Activated T-cell treated with anti-CD3 and anti-CD28 coated beads for 4 hours (primary cell): ENCODE measurements at places on chromosomes 16 and 17.

DNA sequence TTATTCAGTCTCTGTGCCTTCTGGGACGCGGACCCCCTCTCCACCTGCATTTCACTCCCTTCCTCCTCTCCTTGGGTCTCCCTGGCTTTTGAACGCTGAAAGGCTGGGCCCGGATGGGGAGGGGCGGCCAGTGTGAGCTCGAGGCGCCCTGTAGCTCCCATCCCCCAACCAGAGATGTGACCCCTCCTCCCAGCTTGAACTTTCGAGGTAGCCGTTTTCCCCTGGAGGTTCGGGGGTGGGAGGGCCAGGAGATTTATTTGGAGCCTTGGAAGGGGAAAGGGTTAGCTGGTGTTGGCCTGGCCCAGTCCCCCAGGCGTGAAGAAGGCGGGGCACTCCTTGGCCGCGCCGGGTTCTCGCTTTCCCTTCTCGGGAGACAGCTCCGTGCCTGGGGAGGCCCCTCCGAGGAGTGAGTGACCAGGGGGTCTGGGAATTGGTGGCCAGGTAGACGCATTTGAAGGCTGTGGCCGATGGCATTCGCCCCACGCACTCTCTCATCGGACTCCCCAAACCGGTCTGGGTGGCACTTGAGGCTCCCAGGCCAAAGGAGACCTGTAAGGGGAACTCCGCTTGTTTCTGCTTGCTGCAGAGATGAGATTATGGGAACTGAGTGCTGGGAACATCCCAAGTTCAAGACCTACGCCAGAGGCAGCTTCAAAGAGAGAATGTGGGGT is 942 bp downstream of the LDAF1 start:
- DNase-seq, result no peak

DNA sequence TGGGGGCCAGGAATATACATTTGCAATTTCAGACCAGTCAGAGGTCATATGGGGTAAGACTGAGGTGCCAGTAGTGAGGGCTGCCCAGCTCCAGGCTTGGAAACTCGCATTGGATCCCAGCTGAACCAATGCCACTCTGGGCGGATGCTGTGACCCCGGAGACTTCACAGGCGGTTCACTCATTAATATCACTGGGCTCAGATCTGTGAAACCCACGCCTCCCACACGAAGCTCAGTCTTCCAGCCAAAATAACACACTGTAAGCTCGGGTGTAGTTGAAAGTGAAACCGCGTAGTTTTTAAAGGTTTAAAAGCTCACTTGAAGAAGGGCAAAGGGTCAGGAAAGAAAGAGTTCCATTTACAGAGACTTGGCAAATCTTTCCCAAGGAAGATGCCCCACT is 254.8 kb downstream of the FOXL1 start:
- no peak for DNase-seq

- DNase-seq, result no peak
These were observed 34.7 kb upstream of the HNF1B start for GRCh38 chr17:37779554-37779953.

GRCh38 chr16:19232988-19233387 is 52.5 kb upstream of the CLEC19A start:
- DNase-seq, result no peak

- no peak for DNase-seq
These were observed 21.2 kb downstream of the MTHFSD start for GRCh38 chr16:86533767-86534351.

- no peak for DNase-seq
These were observed 13.9 kb upstream of the KRTAP17-1 start for GRCh38 chr17:41329279-41329948.

DNA sequence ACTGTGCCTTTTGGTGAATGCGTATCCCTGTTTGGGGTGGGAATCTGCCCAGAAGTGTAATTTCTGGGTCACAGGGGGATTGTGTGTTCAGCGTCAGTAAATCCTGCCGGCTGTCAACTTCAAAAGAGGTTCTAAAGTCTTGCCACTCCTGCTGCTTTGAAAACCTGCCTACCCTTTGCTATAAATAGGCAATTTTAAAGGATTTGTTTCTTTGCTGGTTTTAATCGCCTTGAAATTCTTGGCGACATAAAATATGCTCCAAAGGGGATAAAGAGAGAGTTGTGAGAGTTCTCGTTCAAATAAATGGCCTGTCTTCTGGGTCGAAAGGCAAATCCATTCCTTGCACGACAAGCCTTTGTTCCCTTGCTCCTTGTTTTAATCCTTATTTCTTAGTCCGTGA is 143.4 kb downstream of the IRF8 start:
- no peak for DNase-seq

DNA sequence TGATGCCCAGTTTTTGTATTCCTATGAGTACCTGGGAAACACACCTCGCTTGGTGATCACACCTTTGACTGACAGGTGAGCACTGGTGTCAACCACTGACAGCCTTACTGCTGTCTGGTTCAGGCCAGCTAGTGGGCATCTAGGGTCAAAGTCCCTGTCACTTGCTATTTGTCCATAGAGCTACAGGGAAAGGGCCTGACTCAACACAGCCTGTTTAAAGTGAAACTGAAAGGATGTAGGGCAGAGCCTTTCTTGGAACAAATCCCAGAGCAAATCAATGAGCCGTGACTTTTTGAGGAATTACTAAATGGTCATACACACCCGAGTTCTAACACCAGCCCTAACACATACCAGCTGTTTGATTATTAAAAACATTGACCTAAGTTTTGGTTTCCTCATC is 106.8 kb downstream of the DNAH9 start:
- DNase-seq, result no peak

DNA sequence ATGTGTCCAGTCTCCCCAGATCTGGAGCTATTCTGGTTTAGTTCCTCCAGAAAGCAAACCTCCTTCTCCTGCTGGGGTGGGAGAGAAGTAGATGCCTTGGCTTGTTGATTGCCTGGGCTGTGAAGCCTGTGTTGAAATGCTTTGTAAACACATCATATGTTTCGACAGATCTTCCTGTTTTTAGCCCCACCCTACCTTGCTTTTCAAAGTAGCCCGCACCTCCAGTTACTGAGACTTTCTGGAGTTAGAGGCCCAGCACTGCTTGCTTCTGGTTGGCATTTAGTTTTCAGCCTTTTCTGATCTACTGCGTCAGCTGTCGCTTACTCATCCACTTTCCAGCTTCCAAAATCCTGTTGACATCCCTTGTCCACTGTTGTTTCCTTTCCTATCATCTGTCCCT is 17.9 kb upstream of the NDEL1 start:
- DNase-seq, result no peak

DNA sequence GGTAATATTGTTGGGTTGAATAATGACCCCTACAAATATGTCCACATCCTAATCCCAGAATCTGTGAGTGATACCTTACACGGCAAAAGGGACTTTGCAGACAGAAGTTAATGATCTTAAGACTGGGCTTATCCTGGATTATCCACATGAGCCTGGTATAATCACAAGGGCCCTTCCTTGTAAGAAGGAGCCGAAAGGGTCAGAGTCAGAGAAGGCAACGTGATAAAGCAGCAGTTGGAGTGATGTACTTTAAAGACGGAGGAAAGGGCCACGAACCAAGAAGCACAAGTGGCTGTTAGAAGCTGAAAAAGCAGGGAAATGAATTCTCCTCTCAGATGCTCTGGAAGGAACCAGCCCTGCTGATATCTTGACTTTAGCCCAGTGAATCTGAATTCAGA is 137.8 kb downstream of the UTP18 start:
- no peak for DNase-seq

DNA sequence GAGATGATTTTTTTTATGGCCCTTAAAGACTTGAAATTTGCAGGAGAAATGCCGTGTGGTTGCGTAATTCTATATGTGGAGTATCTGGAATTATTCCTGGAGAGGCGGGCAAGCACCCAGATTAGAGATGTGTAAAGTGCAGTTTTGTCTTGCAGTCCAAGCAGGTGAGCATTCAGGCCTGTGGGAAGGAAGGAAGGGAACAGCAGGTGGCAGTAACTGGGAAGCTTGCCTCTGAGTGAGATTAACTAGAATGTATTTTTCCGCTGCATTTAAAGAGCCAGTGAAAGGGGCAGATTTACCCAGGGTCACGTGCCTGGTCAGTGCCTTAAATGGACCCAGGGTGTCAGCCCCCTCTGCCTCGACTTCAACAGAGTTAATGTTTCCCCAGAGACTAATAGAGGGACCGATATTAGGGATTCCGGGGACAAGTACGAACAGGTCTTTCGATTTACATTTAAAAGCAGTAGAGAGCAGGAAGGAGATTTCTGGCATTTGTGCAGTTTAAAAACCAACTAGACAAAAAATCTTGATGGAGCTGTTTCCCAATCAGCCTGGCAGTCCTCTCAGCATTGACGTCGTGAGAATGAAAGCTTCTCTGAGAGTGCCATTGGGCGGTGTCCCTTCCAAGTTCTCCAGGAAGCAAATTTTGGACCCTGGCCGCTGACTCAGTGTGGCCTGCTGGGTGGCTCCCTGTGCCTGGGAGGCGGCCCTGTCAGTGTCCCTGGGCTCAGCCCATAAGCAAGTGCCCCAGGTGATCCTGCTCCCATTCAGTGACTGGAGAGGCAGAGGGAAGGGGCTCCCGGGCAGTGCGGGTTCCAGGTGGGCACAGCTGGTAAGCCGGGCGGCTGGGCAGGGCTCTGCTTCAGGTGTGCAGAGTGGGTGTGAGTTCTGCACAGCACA is 38.2 kb downstream of the KSR1 start:
- DNase-seq, result no peak

- DNase-seq, result no peak
These were observed 8.5 kb upstream of the CES3 start for GRCh38 chr16:66952430-66953110.

- no peak for DNase-seq
These were observed 18.9 kb downstream of the TVP23A start for GRCh38 chr16:10799736-10800135.

DNA sequence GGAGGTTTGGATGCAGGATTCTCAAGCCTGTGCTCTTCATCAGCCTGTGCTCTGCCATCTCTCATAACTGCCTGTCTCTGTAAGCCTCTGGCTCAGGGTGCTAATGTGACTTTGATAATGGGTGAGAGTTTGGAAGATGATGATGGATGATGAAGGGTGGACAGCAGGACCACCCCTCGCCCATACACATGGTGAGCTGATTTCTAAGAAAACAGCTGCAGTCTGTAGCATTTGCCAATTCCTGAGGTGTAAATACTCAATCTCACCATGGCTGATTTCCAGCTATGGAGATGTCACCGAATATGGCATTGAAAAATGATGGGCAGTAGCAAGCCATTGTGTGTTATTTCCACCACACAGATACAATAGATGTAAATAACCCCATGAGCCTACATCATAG is 74.2 kb downstream of the ARSG start:
- DNase-seq, result no peak

GRCh38 chr17:18285296-18285695 is 24.8 kb downstream of the MIEF2 start:
- no peak for DNase-seq

- DNase-seq, result peak; percentile 52
These were observed 41.7 kb downstream of the HEATR6 start for GRCh38 chr17:60036796-60037677.

DNA sequence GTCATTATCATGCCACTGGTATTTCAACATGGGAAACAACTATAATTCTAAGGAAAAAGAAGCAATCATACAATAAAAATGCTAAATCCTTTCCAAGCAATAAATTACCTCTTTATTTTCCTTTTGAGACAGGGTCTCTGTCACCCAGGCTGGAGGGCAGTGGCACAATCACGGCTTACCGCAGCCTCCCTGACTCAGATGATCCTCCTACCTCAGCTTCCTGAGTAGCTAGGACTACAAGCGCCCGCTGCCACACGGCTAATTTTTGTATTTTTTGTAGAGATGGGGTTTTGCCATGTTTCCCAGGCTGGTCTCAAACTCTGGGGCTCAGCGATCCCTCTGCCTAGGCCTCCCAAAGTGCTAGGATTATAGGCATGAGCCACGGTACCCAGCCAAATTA is 24.1 kb downstream of the CNOT1 start:
- no peak for DNase-seq

GRCh38 chr17:64028874-64029464 is 8.5 kb upstream of the ICAM2 start:
- DNase-seq, result peak; percentile 63
